Skin of body (tissue), 3 donors: ENCODE measurements at places on chromosomes 1 and 21. TPM values are rescaled to one million over a fixed set of nuclear protein-coding genes. Genes with fewer than 3 reads are reported as not detected.

DIO1 gene
- total RNA-seq, result not detected

LRRIQ3 gene
- 0.99 TPM for total RNA-seq

DYNLT5 gene
- 4.5 TPM for total RNA-seq

FNDC10 gene
- total RNA-seq, result 0.99 TPM

BMP8B gene
- total RNA-seq, result 2.0 TPM

FAM110D gene
- total RNA-seq, result 0.30 TPM

TINAGL1 gene
- total RNA-seq, result 28.6 TPM

MXRA8 gene
- total RNA-seq, result 59.7 TPM

NES gene
- total RNA-seq, result 54.7 TPM

KRTCAP2 gene
- 67.5 TPM for total RNA-seq
